Left ventricle myocardium superior (tissue), 1 donor: ENCODE measurements at places on chromosomes 16 and 17. TPM values are rescaled to one million over a fixed set of nuclear protein-coding genes. Genes with fewer than 3 reads are reported as not detected.

The ABI3 gene
- total RNA-seq = 5.6 TPM

The IGSF6 gene
- total RNA-seq = 2.4 TPM

The PPM1E gene
- 3.2 TPM for total RNA-seq

The ZFP3 gene
- 11.1 TPM for total RNA-seq

The KRTAP4-9 gene
- not detected for total RNA-seq

The CDH13 gene
- 167 TPM for total RNA-seq

The ABCC6 gene
- total RNA-seq = 2.1 TPM

The STAT5A gene
- 13.8 TPM for total RNA-seq

The FSCN2 gene
- total RNA-seq = 0.50 TPM

The MYH2 gene
- 0.10 TPM for total RNA-seq

The KRT31 gene
- not detected for total RNA-seq

The CMTR2 gene
- 8.5 TPM for total RNA-seq

The CEP131 gene
- 13.6 TPM for total RNA-seq

The KRTAP17-1 gene
- not detected for total RNA-seq

The TVP23B gene
- total RNA-seq = 22.5 TPM

The CRHR1 gene
- not detected for total RNA-seq

The MYH3 gene
- 0.87 TPM for total RNA-seq

The SCPEP1 gene
- 90.0 TPM for total RNA-seq

The TRIM72 gene
- 0.40 TPM for total RNA-seq

The BEAN1 gene
- total RNA-seq = 3.3 TPM

The SCRN2 gene
- 33.8 TPM for total RNA-seq

The C16orf46 gene
- 0.69 TPM for total RNA-seq

The ITGAD gene
- total RNA-seq = not detected

The USH1G gene
- total RNA-seq = not detected

The GLIS2 gene
- total RNA-seq = 16.6 TPM

The VMO1 gene
- total RNA-seq = 0.69 TPM

The SLC6A2 gene
- total RNA-seq = not detected
